ENCODE measurements at places on chromosomes 5 and 9. TPM values are rescaled to one million over a fixed set of nuclear protein-coding genes. Genes with fewer than 3 reads are reported as not detected.

Gene PCAT7
- not detected for total RNA-seq

Gene MEGF10
- total RNA-seq = 0.30 TPM

Gene SEMA6A
- total RNA-seq = 13.6 TPM

Gene ADRB2
- total RNA-seq = 5.2 TPM

Gene SPATA31D4
- not detected for total RNA-seq

Gene IRGM
- total RNA-seq = not detected

Gene RANBP17
- 10.8 TPM for total RNA-seq

- H3K36me3 ChIP-seq = no peaks in the 10 kb centered on the region
- peak overlapping the region; percentile 46 for H3K27ac ChIP-seq
- DNase-seq = no peak
- H3K4me3 ChIP-seq = no peak overlapping the region
Observed at GRCh38 chr9:83449166-83449565, 89.0 kb downstream of the FRMD3 start.

DNA sequence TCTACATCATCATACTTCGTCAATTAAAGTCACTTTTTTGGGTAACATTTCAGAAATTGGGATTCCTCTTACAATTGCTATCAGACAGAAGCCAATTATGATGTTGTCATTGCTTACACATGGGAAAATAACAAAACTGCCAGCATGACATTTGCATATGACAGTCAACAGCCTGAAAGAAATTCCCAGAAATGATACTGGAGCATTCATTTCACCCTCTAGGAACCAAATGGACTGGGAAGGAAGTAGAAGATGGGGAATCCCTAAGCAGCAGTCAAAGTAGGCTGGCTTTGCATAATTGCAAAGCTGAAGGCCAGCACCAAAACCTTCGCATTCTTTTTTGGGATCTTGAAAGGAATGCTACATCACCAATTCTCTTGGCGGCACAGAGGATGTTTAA, 10.7 kb downstream of the HMGCS1 start:
- no peak overlapping the region for H3K4me3 ChIP-seq
- no peak for DNase-seq
- no peaks in the 10 kb centered on the region for H3K27me3 ChIP-seq
- peaks cover 39% of the 10 kb centered on the region for H3K4me1 ChIP-seq

DNA sequence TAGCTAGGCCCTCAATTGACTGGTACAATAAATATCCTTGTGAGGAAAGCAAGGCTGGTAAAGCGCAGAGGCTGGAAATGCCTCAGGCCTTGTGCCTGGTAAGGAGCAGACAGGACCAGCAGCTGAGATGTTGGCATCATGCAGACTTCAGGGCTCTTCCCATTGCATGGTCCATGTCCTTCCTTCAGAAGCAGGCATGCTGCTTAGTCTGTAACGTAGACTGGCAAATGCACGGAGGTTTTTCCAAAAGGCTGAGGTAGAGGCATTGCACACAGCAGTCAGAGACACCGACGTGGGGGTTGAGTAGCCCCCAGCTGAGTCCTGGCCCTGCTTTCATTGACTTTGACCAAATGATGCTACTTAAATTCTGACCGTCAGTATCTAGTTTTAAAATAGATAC, 87.1 kb downstream of the ADRB2 start:
- H3K36me3 ChIP-seq = no peaks in the 10 kb centered on the region
- H3K4me1 ChIP-seq = peaks cover 41% of the 10 kb centered on the region
- no peak overlapping the region for H3K4me3 ChIP-seq
- DNase-seq = no peak

- no peak for DNase-seq
- H3K27ac ChIP-seq = no peak overlapping the region
- no peaks in the 10 kb centered on the region for H3K27me3 ChIP-seq
- H3K36me3 ChIP-seq = no peaks in the 10 kb centered on the region
- no peaks in the 10 kb centered on the region for H3K4me1 ChIP-seq
Observed at GRCh38 chr9:115777610-115778009, 376.0 kb upstream of the PAPPA start.

DNA sequence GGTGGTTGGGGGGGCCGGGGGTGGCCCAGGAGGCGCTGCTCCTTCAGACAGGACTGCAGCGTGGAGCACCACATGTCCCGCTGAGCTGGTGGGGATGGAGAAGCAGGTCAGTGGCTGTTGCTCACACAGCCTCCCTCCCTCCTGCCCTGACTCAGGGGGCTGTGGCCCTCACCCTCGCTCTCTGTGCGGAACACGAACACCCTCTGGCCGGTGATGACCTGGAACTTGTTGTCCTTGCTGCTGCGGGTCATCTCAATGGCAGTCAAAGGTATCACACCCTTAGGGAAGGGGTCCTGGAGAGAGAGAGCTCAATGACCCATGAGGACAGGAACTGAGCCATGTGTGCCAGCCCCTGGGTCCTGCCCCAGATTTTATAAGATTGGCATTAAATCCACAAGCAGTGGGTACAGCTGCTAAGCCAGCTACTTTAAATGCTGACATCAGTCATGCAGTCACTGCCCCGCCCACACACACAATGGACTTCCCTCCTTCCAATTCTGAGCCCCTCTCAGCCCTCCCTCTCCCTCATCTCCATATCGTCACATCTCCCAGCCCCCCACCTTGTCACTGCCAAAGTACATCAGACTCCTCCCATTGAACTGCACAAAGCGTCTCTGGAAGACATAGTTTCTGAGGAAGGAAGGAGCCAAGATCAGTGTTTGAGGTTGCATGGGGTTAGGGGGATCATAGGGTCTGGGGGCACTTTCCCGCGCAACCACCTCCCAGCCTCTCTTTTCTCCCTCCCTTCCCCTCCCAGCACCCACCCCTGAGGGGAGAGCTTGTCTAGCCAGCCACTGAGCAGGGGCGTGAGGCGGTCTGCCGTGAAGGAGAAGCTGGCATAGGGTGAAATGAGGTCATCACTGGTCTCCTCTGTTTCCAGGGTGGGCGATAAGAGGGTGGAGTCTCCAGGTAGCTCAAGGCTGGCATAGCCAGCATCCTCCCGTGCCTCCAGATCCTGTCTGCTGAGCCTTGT, 8.9 kb downstream of the ARAP3 start:
- DNase-seq = no peak
- no peaks in the 10 kb centered on the region for H3K4me1 ChIP-seq
- H3K27ac ChIP-seq = peak overlapping the region; percentile 68

DNA sequence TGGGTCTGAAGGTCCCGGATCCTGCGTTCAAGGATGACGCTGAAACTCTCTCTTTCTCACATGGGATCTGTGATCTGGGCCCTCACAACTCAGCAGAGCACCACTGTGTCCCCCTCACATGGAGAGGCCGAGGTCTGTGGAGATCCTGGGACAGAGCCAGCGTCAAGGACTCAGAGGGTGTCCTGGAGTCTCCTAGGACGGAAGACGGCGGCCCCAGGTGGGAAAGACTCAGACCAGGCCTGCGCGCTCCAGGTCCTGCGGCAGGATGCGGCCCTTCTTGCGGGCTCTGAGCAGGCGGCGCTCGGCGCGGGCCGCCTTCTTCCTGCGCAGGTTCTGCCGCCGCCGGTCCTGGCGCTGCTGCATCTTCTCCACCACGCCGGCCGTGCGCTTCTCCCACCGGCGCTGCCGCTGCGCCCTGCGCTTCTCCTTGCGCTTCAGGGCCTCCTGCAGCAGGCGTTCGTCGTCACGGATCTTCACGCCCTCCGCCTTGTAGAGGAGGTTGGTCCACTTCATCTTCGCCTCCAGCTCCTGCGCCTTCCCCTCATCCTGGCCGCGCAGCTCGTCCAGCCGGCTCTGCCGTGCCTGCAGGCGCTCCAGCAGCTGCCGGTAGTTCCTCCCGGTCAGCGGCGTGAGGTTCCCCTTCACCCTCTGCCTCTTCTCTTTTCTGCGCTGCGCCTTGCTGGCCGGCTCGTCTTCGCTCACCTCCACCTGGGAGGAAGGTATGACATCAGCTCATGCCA, 4.2 kb downstream of the SURF6 start:
- no peak overlapping the region for H3K4me3 ChIP-seq
- peaks cover 27% of the 10 kb centered on the region for H3K4me1 ChIP-seq
- H3K27me3 ChIP-seq = no peaks in the 10 kb centered on the region
- peaks cover 31% of the 10 kb centered on the region for H3K36me3 ChIP-seq
- H3K27ac ChIP-seq = no peak overlapping the region
- no peak for DNase-seq

- H3K4me1 ChIP-seq = no peaks in the 10 kb centered on the region
- no peaks in the 10 kb centered on the region for H3K36me3 ChIP-seq
- H3K4me3 ChIP-seq = no peak overlapping the region
- no peak overlapping the region for H3K27ac ChIP-seq
- DNase-seq = no peak
- no peaks in the 10 kb centered on the region for H3K27me3 ChIP-seq
Observed at GRCh38 chr9:95820074-95820473, 55.4 kb upstream of the ERCC6L2 start.

DNA sequence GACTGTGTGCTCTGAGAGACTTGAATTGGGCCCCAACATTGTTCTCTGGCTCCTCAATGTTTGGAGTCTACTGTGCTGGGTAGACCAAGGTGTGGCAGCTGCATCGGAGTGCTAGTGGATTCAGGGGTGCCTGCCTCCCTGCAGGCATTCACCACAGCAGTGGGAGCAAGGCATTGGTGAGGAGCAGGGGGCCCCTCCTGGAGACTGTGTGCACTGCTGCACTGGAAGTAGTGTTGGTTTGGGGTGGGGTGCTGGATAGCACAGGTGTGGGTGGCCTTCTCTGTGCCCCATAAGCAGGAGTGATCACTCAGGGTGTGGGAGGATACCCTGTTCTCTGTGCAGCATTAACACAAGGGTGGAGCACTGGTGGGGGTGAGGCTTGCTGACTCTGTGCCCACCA, 39.2 kb downstream of the INSL6 start:
- no peak overlapping the region for H3K4me3 ChIP-seq
- H3K36me3 ChIP-seq = no peaks in the 10 kb centered on the region
- no peak overlapping the region for H3K27ac ChIP-seq
- no peak for DNase-seq
- no peaks in the 10 kb centered on the region for H3K4me1 ChIP-seq
- H3K27me3 ChIP-seq = no peaks in the 10 kb centered on the region

- DNase-seq = no peak
- H3K27me3 ChIP-seq = no peaks in the 10 kb centered on the region
- H3K27ac ChIP-seq = no peak overlapping the region
- no peaks in the 10 kb centered on the region for H3K4me1 ChIP-seq
Observed at GRCh38 chr9:81416476-81417298, 272.7 kb downstream of the TLE1 start.

DNA sequence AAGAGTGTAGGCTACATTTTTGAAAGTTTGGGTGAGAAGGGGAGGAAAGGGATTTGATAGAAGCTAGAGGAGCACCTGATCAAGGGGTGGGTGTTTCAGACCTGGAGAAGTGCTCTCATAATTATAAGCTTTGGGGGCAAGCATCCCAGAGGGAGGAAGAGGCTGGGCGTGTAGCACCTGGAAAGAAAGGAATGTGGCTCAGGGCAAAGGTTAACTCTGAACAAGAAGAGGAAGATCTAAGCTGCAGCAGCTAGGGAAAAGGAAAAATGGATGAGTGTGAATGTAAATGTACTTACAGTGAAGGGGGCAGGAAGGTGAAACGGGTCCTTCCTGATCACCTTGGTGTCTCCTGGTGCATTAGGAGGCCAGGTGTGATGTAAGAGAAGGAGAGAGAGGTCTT, 49.8 kb upstream of the ANKRD55 start:
- no peaks in the 10 kb centered on the region for H3K27me3 ChIP-seq
- no peaks in the 10 kb centered on the region for H3K36me3 ChIP-seq
- no peak for DNase-seq
- H3K4me1 ChIP-seq = peaks cover 13% of the 10 kb centered on the region
- H3K4me3 ChIP-seq = no peak overlapping the region

DNA sequence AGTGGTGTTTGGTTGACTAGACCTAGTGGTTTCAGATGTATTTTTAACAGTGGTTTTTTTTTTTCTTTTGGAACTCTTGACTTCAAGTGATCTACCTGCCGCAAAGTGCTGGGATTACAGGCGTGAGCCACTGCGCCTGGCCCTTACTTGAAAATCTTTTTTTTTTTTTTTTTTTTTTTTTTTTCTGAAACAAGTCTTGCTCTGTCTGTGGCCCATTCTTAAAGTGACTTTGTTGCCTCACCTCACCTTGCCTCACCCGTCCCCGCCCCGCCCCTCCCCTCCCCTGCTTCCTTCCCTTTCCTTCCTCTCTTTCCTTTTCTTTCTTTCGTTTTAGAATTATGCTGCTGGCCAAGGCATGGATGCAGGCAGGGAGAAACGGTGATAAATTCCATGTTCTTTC, 26.0 kb downstream of the GPBP1 start:
- H3K4me3 ChIP-seq = no peak overlapping the region
- peaks cover 55% of the 10 kb centered on the region for H3K4me1 ChIP-seq
- no peak for DNase-seq
- no peaks in the 10 kb centered on the region for H3K27me3 ChIP-seq

DNA sequence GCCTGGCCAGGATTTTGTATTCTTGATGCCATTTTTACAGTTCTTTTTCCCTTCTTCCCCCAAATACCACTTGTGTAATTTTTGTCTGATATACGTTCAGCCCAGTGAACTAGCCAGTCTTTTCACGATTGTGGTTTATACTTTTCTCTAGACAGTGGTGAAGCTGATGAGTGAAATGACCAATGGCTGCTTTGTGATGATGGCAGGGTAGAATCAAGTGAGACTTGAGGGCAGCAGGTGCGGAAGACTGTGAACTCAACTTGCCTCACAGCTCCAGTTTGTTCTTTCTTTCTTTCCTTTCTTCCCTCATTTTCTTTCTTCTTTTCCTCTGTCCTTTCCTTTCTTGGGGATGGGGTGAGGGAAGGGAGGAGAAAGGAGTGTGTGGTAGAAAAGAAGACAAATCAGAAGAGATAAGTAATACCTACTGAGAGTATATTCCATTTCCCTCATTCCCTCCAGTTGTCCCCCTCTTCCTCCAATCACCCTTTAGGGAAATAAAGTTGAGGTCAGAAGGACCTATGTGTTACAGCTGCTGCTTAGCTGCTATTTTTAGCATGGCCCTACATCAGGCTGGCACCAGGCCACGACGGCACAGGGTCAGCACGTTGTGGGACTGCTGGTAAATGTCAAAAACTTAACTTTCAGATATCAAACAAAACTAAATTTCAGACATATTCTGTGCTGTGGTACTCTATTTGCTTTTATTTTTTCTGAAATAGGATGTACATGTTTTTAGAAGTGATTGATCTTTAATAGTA, 12.3 kb downstream of the ZSWIM6 start:
- H3K27me3 ChIP-seq = no peaks in the 10 kb centered on the region
- H3K4me3 ChIP-seq = no peak overlapping the region
- no peak for DNase-seq

DNA sequence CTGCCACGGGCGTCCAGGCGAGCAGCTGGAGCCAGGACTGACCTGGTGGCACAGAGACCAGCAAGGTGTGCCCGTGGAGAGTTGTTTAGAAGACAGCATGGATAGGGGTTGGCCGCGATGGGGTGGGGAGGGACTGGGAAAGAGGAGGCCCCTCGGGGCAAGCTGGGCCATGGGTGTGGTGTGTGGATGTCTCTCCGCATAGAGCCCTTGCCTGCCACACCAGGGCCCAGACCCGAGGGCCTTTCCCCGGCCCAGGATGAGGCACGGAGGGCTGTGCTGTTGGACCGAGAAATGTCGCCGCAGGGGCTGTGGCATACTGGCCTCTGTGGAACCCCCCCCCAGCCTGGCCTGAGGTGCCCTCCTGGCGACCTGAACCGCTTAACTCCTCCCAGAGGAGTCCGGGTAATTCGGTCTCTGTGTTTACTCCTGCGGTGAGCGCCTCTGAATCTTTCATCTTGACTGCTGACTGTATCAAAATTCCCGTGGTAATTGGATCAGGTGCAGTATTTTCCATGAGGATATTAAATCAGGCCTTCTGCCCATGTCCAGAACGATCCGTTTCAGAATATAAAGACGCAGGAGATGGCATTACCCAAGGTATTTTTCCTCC, 22.5 kb upstream of the LAMC3 start:
- H3K27ac ChIP-seq = no peak overlapping the region
- H3K36me3 ChIP-seq = no peaks in the 10 kb centered on the region
- no peaks in the 10 kb centered on the region for H3K27me3 ChIP-seq
- no peak overlapping the region for H3K4me3 ChIP-seq

Measured in tibial nerve (tissue), 4 donors.